ENCODE measurements at places on chromosomes 6 and 20.

DNA sequence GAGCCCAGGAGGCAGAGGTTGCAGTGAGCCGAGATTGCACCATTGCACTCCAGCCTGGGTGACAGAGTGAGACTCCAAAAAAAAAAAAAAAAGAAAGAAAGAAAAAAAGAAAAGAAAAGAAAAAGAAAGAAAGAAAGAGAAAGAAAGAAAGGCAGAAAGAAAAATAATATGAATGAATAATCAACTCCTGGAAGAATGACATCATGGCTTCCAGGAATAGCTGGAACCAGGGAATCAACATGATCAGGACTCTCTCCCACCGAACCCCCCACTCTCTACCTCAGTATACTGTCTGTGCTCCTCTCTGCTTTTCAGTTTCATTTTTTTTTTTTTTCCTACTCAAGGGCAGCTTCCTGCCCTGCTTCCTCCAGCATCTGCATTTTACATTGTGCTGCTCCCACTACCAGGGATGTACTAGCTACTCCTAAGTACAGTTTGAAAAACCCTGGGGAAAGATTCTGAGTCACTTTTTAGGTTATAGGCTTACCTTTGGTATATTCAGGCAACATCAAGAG is 19.7 kb upstream of the MTCL3 start:
- no peak for DNase-seq

- DNase-seq, result no peak
Measured at GRCh38 chr20:59013959-59014608, 5.1 kb upstream of the TUBB1 start.

GRCh38 chr20:478949-479429 is 16.7 kb upstream of the TBC1D20 start:
- DNase-seq, result no peak

- no peak for DNase-seq
Measured at GRCh38 chr6:16064671-16065072, 64.2 kb upstream of the MYLIP start.

GRCh38 chr20:43681991-43682410 is 15.1 kb downstream of the MYBL2 start:
- DNase-seq, result no peak

- DNase-seq, result no peak
Measured at GRCh38 chr20:32511358-32512046, 73.6 kb downstream of the NOL4L start.

GRCh38 chr6:110307368-110307767 is 50.8 kb downstream of the METTL24 start:
- DNase-seq, result no peak

- DNase-seq, result no peak
Measured at GRCh38 chr6:93515736-93516135, 96.4 kb upstream of the EPHA7 start.

- no peak for DNase-seq
Measured at GRCh38 chr6:53707108-53707897, 41.7 kb upstream of the KLHL31 start.

DNA sequence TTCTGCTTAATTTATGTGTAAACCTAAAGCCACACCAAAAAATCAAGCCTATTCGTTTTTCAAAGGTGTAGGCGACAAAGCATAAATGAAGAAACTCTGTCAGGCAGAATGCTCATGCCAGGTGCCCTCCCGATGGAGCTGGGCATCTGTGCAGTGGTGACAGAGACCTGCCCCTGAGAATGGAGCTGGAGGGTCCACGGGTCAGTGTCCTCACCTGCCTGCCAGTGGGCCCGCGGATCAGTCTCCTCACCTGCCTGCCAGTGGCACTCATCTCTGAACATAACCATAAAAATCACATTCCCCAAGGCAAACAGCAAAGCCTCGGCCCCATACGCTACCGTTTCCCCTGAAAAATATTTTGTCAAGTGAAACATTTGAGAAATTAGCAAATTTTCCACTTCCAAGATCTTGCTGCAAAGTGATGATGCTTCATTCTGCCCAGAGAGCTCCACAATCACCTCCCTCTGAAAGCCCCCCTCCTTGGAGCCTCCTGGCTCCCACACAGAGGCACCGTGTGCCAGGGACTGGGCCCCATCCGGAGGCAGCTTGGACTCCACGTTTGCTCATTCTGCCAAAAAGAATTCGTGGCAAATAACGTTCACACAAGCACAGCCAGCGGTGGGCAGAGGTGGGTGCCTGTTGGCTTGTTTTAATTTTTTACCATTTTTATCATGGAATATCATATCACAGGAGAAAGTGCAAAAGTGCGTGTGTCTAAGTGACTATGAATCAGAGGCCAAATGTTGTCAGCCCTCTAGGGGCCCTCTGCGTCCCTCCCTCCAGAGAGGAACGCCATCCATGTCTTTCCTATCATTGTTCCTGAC is 88.8 kb downstream of the YTHDF1 start:
- DNase-seq, result no peak

DNA sequence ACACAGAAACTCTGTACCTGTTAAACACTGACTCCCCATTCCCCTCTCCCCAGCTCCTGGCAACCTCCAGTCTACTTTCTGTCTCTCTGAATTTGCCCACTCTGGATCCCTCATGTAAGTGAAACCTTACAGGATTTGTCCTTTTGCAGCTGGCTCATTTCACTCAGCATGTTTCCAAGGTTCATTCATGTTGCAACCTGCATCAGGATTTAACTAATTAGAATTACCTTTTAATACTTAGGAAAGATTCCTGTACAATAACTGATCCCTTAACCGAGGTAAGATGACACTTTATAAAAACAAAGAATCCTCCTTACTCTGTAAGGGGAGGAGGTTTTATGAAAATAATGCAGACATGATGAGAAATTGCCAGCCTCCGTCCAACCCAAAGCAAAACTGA is 113.1 kb upstream of the MTHFD1L start:
- DNase-seq, result no peak

GRCh38 chr6:139983555-139984276 is 609.3 kb upstream of the CITED2 start:
- no peak for DNase-seq

- DNase-seq, result no peak
Measured at GRCh38 chr20:48287021-48287494, 501.8 kb upstream of the SULF2 start.

DNA sequence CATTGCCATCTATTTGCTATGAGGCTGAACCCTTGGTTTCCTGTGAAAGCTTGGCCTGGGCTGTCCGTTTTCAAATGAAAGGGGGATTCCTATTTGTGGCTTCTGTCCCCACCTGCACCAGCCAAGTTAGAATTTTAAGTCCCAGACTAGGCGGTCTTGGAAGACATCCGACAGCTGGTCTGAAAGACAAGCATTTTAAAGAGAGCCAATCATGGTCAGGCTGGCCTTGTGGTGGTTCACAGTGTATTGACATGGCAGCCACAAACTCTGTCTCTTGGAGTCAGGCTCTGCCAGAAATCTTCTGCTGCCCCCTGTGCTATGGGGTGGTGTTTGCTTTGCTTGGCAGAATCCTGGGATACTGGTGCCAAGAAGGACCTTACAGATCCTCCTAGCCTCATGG is 319.2 kb upstream of the MOCS1 start:
- no peak for DNase-seq

- no peak for DNase-seq
Measured at GRCh38 chr20:50747275-50747674, 15.9 kb downstream of the PARD6B start.

- no peak for DNase-seq
Measured at GRCh38 chr6:121442576-121442975, 7.1 kb downstream of the GJA1 start.

GRCh38 chr20:6877633-6878032 is 110.1 kb downstream of the BMP2 start:
- DNase-seq, result no peak

- no peak for DNase-seq
Measured at GRCh38 chr6:100491952-100492670, 27.4 kb upstream of the SIM1 start.

GRCh38 chr6:40724886-40725285 is 137.7 kb upstream of the LRFN2 start:
- no peak for DNase-seq

- no peak for DNase-seq
Measured at GRCh38 chr6:122476131-122476530, 4.5 kb upstream of the SERINC1 start.

- no peak for DNase-seq
Measured at GRCh38 chr6:37396571-37397180, 36.3 kb upstream of the CMTR1 start.

GRCh38 chr6:80259118-80259517 is 152.6 kb downstream of the BCKDHB start:
- DNase-seq, result no peak

DNA sequence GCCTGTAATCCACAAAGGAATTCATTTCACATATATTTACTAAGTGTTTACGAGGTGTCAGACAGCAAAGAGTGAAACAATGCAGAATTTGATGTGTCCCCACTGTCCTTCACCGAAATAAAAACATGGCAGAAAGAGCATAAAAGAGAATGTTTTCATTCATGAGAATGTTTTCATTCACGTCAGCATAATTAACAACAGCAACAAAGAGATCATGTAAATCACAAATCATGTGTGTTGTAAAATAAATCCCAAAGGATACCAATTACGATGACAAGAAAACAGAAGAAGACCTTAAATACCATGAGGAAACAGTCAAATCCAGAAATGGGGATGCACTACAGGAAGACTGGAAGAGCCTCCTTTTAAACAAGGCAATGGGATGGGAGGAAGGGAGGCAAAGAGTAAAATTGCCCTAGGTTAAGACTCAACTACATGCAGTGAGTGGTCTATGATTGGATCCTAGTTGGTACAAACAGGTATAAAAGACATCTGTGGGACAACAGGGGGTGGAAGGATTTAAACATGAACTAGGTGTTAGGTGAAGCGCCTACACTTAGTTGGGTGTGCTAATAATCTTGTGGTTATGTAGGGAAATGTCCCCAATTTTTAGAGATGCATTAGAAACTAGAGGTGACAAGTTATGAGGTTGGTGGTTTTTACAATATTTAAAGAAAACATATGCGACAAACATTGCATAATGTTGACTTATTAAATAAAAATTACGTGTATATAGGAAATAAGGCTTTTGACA is 1.5 kb downstream of the ZSCAN31 start:
- DNase-seq, result no peak

DNA sequence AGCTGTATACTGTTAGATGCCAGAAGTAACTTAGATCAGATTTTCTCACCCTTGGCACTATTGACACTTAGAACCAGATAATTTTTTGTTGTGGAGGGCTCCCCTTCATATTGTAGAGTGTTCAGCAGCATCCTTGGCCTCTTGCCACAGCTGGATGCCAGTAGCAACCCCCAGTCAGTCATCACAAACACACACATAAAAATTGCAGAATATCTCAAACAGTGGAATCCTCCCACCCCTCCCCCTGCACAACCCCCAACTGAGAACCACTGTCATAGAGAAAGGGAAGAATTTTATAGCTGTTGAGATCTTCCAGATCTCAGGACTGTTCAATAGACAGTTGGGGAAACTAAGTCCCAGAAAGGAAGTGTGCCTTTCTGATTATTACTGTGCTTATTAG is 81.2 kb upstream of the VSTM2L start:
- DNase-seq, result no peak

GRCh38 chr6:121965739-121966138 is 433.7 kb upstream of the HSF2 start:
- no peak for DNase-seq

All from stimulated activated CD8-positive, alpha-beta memory T cell treated with anti-CD3 and anti-CD28 coated beads, Interleukin-7, amount 100 ng/mL, for 1 hour (primary cell).